ENCODE measurements at places on chromosomes 2 and 18. TPM values are rescaled to one million over a fixed set of nuclear protein-coding genes. Genes with fewer than 3 reads are reported as not detected.

GRCh38 chr18:49970319-49970718 is 157.0 kb upstream of the ACAA2 start:
- H3K27ac ChIP-seq = no peak overlapping the region
- H3K27me3 ChIP-seq = no peaks in the 10 kb centered on the region
- peaks cover 24% of the 10 kb centered on the region for H3K4me1 ChIP-seq
- no peak for DNase-seq

GRCh38 chr18:80232030-80232429 is 15.3 kb downstream of the PARD6G start:
- no peak for DNase-seq
- H3K4me3 ChIP-seq = no peak overlapping the region
- H3K36me3 ChIP-seq = no peaks in the 10 kb centered on the region
- H3K27ac ChIP-seq = no peak overlapping the region
- no peaks in the 10 kb centered on the region for H3K27me3 ChIP-seq

DNA sequence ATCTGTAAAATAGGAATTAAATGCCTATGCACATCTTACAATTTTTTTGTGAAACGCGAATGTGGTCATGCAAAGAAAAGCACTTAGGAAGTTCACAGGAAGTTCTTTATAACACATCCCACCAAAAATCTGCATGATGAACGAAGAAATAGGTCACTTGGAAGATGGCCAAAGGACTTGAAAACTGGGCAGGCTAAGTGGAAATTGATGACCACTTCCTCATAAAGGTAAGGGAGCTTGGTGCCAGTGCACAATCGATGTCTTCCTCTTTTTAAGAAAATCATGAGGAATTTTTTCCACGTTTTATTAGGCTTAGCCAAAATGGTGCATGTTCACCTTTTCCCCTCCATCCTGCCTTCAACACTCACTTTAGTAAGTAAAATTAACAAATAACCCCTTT is 8.2 kb upstream of the NT5C1B start:
- peaks cover 2% of the 10 kb centered on the region for H3K4me1 ChIP-seq
- no peak for DNase-seq
- H3K27ac ChIP-seq = no peak overlapping the region
- no peaks in the 10 kb centered on the region for H3K36me3 ChIP-seq
- H3K4me3 ChIP-seq = no peak overlapping the region

DNA sequence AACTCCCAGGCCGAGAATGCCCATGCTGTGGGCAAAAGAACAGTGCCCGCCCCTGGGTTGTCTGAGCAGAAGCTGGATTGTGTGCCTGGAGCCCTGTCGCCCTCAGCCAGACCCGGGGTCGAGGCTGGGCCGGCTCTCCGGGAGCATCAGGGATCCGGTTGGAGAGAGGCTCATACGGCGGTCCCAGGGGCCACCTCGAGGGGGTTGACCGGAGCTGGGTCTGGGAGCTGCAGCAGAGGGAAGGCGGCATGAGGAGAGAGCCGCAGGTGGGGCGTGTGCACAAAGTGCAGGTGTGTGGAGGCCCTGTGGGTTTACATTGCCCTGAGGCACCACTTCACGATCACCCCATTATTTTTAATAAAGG is 39.5 kb downstream of the MBP start:
- no peak for DNase-seq
- H3K27ac ChIP-seq = no peak overlapping the region
- peaks cover 16% of the 10 kb centered on the region for H3K4me1 ChIP-seq
- H3K27me3 ChIP-seq = no peaks in the 10 kb centered on the region
- H3K36me3 ChIP-seq = no peaks in the 10 kb centered on the region
- H3K4me3 ChIP-seq = no peak overlapping the region

- H3K36me3 ChIP-seq = no peaks in the 10 kb centered on the region
- H3K4me1 ChIP-seq = no peaks in the 10 kb centered on the region
- H3K27ac ChIP-seq = no peak overlapping the region
Measured at GRCh38 chr2:158042666-158043065, 59.0 kb upstream of the UPP2 start.

GRCh38 chr2:120867290-120868241 is 131.9 kb downstream of the GLI2 start:
- no peaks in the 10 kb centered on the region for H3K27me3 ChIP-seq
- DNase-seq = peak; percentile 75
- H3K36me3 ChIP-seq = no peaks in the 10 kb centered on the region

DNA sequence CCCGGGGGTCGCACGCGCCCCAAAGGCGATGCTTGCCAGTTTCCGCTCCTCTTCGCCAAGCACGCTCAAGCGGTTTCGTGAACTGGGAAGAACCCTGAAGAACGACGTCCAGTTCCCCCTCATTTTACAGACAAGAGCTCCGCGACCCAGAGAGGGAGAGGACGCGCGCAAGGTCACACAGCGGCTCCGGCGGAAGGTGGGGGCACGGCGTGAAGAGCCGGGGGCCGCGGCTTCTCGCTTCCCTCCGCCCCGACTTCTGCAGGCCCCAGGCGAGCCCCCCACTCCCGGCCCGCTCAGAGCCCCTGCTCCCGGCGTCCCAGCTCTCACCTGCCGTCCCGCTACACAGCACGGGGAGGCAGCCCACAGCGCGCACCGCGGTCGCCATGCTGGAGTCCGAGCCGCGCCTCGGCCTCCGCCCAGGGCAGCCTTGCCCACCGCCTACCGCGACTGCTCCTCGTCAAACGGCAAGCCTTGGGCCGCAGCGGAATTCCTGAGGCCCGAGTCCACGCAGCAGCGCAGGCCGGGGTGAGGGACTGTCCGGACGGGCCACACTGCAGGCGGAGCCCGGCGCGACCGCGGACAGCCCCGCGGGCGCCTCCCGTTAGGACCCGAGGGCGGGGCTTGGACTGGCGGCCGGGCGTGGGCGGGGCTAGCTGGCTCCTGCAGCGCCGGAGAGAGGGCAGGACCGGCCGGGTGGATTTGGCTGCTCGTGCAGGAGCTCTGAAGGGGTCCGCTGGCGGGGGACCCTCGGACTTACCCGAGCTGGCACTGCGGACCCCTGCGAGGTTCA is at the start of gene MRPS5:
Gene MRPS5 (minus strand): TSS at position 402 of the 790 bp plus-strand sequence. CDS start 17 bp downstream, at position 385.
- no peaks in the 10 kb centered on the region for H3K36me3 ChIP-seq
- H3K27ac ChIP-seq = peak within 1 kb of the TSS; percentile 100
- DNase-seq = peak; percentile 93

CWC22 gene
- 19.3 TPM for total RNA-seq

EDAR gene
- 0.12 TPM for total RNA-seq

RAB11FIP5 gene
- total RNA-seq = 34.7 TPM

MC4R gene
- total RNA-seq = not detected

Data from hepatocyte (in vitro differentiated cells).